Right ventricle myocardium superior (tissue), 1 donor: ENCODE measurements at places on chromosomes 13 and 19. TPM values are rescaled to one million over a fixed set of nuclear protein-coding genes. Genes with fewer than 3 reads are reported as not detected.

SULT2A1 gene
- not detected for total RNA-seq

- no peak for DNase-seq
These were observed 309 bp upstream of the SLITRK1 start for GRCh38 chr13:83882606-83882959.

GRCh38 chr19:2046046-2046907, 4.8 kb downstream of the MKNK2 start:
- no peak for DNase-seq

GRCh38 chr13:101231751-101232428, 184.4 kb downstream of the NALCN start:
- no peak for DNase-seq

- no peak for DNase-seq
These were observed 794.3 kb upstream of the MIR17HG start for GRCh38 chr13:90553159-90553558.

GRCh38 chr19:38769635-38770211, 3.6 kb downstream of the LGALS7 start:
- DNase-seq: peak; percentile 95

DNA sequence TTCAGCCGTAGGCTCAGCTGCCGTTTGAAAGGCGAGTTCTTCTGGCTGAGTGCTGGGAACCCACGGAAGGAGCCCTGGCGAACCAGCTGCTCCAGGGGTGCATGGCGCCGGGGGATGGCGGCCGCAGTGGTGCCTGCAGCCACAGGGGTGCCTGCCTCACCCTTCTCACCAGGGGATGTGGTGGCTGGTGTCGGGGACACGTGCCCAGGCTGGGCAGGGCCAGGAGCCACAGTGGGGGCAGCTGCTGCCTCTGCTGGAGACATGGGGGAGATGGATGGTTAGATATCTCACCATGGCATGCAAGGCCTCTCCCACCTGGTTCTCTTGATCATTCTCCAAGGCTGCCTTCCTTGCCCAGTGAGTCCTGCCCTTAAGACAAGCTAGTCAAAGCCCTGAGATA, 17.1 kb downstream of the NUMBL start:
- no peak for DNase-seq

- DNase-seq: peak; percentile 67
These were observed 26.2 kb downstream of the ZNF160 start for GRCh38 chr19:53076984-53077383.

GRCh38 chr13:85303630-85304029, 495.6 kb downstream of the SLITRK6 start:
- DNase-seq: no peak

- no peak for DNase-seq
These were observed 314.6 kb downstream of the LIG4 start for GRCh38 chr13:107900775-107901174.
